ENCODE measurements at places on chromosomes 2 and 18.

DNA sequence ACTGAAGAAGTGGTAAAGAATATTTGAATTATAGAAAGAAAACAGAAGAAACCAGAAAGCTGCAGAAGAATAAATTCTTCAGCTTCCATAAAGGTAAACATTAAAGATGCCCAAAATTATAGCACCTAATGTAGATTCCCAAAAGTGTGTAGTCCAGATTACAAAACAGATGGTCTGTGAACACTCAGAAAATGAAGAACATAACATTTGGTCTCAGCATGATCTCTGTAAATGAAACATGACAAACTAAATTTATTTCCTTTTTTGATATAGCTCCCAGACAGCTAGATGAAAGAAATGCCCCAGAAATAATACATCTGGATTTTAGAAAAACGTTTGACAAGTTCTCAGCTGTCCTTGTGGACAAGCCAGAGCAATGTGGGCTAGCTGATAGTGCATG is 794.2 kb upstream of the NXPH2 start:
- no peak for DNase-seq

DNA sequence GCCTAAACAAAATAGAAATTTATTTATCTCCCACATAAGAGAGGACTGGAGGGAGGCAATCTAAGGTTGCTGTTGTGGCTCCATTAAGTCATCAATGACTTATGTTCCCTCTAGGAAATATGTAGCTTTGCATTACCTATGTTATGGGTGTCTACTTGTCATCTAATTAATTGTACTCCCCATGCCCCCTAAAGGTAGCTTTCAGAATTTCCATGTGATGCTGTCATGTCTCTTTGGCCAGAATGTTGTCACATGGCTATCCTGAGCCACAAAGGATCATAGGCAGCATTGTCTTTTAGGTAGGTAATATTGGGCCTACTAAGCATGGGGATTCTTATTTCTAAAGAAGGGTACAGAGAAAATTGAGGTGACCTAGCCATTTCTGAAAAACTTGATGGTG is 935.6 kb upstream of the FANCL start:
- DNase-seq, result no peak

DNA sequence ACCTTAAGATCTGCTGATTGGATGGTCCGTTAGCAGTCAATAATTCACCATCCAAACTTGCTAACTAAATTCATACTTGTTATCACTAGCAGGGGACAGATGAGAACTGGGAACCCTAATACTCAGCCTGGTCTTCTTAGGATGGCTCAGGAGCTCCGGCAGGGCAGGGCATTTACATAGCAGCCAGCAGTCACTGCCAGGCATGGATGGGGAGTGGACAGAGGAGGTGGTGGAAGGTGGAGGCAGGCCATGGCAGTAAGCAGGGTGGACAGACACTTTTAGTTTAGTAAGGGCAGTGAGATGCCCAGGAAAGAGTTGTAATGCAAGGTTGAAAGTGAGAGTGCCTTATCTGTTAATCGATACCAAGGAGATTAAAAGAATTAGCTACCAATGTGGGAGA is 392.2 kb upstream of the CHST9 start:
- no peak for DNase-seq

GRCh38 chr18:24497031-24497754 is 36.8 kb downstream of the HRH4 start:
- no peak for DNase-seq

GRCh38 chr2:20171445-20171977 is 53.4 kb downstream of the SDC1 start:
- no peak for DNase-seq

DNA sequence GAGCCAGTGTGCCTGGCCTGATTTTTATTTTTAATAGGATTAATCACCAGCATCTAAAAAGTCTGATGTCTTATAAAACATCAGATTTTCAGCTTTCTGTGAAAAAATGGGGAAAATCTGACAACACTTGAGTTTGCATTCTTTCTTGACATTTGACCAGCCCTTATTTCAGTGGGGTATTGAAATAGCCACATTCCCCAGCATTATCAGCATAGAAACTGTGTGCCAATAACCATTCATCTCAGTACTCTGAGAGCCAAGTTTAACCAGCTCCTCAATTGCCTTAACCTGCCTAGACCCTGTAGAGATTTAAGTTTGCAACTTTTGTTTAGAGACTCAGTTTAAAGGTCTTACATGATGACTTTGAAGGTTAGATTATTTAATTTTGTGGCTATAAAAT is 155.0 kb downstream of the CERS6 start:
- DNase-seq, result no peak

GRCh38 chr2:165593081-165593480 is 123.6 kb downstream of the CSRNP3 start:
- no peak for DNase-seq

DNA sequence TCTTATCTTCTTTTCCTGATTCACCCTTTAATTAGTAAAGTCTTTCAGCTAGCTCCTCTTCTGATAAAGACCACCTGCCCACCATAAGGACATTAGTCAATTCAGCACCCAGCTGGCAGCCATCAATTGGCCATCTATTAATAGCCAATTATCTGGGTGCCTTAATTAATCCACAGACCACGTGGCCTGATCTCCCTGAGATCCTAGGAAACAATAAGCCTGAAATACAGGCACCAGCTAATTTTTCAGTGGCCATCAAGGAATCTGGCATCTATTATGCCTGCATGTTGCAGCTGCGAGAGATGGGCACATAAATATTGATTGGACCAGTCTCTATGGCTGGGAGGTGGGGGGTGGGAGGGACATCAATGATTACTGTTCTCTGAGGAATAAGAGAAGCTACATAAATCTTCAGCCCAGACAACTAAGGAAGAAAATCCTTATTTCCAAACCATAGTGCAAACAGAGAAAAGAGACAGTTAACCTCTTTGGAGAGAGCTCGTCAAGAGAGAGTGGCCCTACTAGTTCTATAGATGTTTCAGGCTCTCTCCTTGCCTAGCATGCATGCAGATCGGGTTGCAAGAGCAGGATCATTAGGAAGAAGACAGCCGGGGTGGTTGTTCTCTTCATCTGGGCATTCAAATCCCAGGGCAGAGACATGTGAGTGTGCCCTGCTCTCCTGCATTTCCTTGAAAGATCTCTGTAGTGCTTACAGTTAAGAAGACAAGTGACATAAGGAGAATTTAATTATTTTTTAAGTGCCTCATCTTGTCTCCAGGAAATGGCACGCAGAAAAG is 8.7 kb downstream of the GALNT14 start:
- no peak for DNase-seq

All from posterior cingulate gyrus (tissue), 11 donors.